Substantia nigra (tissue), 51 donors: ENCODE measurements at places on chromosomes 3 and 15.
A peak's percentile ranks its signal among the peaks of the same experiment; 100 is the strongest.

GRCh38 chr3:111311709-111312235, 230.2 kb upstream of the CD96 start:
- DNase-seq = no peak

DNA sequence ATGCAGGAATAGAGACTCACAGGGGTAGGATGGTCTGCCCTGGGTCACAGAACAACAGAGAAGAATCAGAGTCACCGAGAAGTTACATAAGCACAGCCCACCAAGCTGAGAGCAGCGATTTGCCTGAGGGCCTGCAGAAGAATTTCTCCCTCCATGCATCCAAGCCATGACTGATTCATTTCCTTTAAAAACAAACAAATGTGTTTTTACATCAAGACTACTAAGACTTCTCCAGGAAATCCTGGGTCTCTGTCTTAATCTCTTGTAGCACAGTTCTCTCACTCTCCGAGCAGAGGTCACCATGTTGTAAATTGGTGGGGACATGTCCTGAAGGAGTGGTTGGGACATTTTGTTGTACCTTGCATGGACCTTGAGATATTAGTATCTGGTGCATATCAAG, 159.8 kb downstream of the THSD4 start:
- DNase-seq = no peak

- DNase-seq = no peak
These were observed 24.6 kb upstream of the SLC6A6 start for GRCh38 chr3:14377838-14378169.

DNA sequence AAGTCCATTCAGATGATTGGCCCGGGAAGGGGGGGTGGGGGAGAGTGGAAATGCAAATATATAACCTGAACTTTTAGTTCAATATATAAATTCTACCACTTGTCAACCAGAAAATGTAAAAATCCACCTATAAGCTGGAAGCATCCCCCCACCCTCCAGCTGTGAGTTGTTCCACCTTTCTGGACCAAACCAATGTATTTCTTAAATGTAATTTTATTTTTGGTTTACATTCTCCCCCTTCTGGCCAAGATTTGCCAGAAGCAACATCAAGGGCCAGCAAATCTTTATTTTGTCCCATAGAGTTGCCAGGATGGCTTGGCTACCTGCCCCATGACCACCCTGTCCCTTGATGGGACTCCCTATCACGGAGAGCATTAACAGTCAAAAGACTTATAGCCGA, 545.7 kb downstream of the TBL1XR1 start:
- no peak for DNase-seq

GRCh38 chr3:33821989-33822388, 23.6 kb downstream of the PDCD6IP start:
- DNase-seq = no peak

DNA sequence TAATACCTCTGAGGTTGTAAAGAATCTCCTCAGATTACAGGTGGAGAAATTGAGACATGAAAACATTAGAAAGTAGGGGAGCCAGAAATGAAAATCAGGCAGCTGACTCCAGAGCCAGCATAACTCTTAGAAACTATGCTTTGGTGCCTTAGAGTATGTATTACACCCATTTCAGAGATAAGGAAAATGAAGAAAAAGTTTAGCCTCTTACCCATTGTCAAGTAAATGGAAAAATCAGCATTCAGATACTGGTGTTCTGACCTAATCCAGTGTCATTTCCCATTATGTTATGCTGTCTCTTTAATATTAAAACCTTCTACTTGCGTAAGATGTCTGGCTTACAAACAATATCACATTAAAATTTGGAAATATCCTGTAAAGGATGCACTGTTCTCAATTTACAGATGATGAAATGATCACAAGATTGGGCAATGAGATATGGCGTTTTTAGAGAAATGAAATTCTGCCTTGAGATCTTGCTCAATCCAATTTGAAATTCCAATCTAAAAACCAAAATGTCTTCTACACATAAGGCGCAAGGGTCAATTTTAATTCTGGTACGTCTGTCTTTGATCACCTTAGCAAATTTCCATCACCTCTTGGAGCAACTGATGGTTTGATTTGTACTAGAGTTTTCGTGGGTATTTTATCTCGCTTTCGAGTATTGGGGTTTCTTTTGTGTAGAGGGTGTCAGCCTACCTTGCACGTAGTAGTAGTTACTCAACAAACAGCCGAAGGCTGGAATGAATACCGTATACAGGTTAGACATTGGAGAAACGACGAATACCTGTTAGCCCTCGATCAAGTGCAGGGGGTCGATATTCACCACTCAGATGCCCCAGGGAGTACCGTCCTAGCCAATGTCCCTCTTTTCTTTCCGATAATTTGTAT, 902 bp upstream of the ZCWPW2 start:
- DNase-seq = no peak

GRCh38 chr15:68599560-68600071, 20.8 kb downstream of the CORO2B start:
- DNase-seq = peak; percentile 66

DNA sequence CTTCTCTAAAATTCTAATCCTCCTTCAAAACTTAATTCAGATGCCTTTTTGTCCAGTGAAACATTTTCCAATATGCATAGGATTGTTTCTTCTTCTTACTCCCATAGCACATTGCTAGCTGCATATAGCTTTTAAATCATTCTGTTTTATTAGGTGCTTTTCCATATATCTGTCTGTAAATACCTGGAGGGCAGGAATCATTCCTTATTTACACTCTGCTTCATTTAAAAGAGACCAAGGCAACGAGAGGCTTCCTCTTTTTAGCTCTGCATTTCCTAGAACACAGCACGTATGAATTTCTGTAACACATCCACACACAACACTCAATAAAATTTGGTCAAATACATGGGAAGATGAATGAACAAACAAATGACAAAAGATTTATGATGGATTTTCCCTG, 43.5 kb upstream of the KPNA4 start:
- DNase-seq = no peak

GRCh38 chr3:120554812-120555606, 41.1 kb upstream of the NDUFB4 start:
- no peak for DNase-seq

- DNase-seq = no peak
These were observed 26.8 kb downstream of the FBXW12 start for GRCh38 chr3:48398701-48399386.

DNA sequence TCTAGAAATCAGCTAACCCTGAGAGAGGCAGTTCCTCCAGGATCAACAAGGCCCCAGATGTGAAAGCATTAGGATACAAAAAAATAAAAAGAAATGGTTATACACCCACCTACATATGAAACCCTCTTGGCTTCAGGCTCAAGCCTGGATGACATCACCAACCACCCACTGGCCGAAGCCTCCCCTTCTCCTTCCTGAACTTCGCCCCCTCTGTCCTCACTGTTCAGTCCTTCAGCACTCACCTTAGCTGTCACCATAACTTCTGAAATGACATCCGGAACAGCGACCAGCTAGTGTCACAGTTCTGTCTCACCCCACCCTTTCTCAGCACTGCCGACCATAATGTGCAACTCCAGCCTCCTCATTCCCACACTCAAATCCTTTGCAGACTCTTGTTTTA, 98.7 kb downstream of the PLCH1 start:
- no peak for DNase-seq

- DNase-seq = no peak
These were observed 10.7 kb upstream of the BBX start for GRCh38 chr3:107512108-107512507.

DNA sequence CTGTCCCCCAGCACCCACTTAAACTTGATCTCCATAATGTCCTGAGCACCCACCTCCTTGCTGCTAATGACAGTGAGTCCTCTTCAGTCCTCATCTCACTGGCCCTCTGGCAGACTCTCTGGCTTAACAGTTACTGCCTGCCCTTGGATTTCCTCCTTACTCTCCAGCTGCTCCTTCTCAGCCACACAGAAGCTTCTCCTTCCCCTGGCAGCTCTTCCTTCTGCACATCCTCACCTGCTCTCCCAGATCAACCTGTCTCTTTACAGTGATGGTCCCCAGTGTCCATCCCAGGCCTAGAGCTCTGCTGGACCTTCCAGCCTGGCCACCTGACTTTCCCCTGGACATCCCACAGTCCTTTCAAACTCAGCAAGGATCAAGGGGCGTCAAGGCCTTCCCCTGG, 47.4 kb upstream of the SMAD3 start:
- DNase-seq = no peak

DNA sequence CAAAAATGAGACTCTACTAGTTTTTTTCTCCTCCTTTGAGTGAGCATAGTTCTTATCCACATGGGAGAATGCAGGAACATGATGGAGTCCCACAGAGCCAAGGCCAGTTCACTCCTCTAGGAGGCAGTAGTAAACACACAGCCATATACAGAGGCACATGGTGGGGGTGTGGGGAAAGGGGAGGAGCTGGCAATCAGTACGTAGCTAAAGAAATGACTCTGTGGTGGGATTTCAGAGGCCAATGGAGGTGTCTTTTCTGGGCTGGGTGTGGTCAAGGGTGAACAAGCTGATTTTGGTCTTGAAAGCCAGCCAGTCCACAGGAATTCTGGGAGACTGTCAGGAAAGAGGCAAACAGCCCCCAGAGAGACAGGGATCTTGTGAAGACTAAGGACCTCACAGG, 6.6 kb upstream of the RAB11A start:
- DNase-seq = no peak

DNA sequence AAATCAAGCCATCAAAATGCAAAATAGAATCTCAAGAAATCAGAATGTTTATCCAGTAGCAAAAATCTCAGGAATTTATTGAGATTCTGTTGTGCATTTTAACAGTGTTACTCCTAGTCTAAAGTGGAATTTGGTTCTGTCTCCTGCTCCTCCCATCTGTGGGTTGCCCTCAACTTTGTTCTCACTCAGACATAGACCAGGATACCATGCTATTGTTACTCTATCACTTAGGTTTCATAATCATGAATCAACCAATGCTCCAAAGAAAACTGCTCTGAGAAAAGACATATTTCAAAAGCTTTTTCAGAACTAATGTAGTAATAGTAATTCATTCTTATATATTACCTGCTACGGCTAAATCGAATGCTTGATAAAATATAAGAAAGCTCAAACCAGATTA, 274.7 kb downstream of the RBMS3 start:
- no peak for DNase-seq

GRCh38 chr3:148211725-148212124, 486.0 kb upstream of the AGTR1 start:
- no peak for DNase-seq

GRCh38 chr3:138325990-138326389, 3.7 kb downstream of the NME9 start:
- DNase-seq = no peak

DNA sequence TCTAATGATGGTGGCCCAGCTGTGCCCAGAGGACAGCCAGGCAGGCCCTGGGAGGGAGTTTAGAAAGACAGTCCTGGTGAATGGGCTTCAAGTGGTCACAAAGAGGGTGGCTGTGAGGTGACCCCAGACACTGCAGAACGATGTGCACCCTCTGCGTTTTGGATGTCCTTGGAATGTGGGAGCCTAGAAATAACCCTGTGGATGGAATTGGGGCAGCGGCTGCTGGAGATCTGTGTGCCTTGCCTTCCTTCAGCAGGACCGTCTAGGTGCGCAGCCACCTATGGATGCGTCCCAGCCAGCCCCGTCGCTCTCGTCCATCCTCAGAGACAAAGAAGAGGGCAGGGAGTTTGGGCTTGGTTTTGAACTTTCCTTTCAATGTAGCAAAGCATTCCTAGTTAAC, 46.5 kb downstream of the KLHL25 start:
- DNase-seq = no peak

GRCh38 chr3:67402873-67403272, 251.5 kb downstream of the SUCLG2 start:
- no peak for DNase-seq

DNA sequence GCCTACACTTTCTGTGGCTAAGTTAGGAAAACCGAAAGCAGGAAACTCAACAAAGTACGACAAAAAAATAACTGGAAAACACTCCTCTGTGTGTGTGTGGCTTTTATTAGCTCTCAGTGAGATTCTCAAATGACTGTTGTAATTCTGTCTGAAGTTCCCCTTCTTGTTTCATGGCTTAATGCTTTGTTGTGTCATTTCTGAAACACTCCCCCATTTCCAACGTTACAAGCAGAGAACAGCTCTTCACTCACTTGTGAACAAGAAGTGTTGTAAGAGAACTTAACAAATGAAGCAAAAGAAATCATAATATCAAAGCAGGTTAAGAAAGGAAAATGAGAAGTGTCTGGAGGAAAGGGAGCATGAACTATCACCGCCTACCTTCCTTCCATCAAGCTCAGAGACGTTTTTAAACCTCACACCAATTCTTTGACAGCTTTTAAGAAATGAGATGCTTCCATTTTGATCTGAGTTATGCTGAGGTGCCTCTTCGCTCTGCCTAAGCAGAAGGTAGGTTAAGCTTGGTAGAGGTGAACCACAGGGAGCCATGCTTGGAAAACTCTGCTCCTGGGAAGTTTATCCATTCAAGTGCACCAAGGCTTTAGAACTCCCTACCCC, 12.4 kb upstream of the SEC62 start:
- DNase-seq = no peak

GRCh38 chr3:101828276-101828675, 21.0 kb upstream of the NFKBIZ start:
- DNase-seq = no peak

GRCh38 chr3:49911611-49912010, 7.9 kb upstream of the MST1R start:
- no peak for DNase-seq

DNA sequence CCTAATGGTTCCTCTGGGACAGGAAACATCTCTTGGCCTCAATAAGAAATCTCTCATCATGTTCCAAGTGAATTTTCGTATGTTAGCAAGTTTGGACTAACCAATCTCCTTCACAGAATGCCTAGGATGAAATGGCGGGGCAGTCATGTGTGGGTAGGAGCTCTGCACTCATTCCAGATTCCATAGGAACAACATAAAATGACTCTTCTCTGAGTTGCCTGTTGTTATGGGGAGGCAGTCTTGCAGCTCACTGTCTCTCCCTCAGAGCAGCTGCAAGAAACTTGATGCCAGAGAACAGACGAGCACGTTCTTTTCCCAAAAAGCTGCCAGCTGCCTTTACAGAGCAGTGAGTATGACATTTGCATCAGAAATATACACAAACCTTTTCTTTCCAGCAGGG, 34.1 kb downstream of the SPATA12 start:
- DNase-seq = no peak
